ENCODE measurements at places on chromosomes 3 and 15. TPM values are rescaled to one million over a fixed set of nuclear protein-coding genes. Genes with fewer than 3 reads are reported as not detected.

MOBP gene
- not detected for total RNA-seq

AP3B2 gene
- 6.6 TPM for total RNA-seq

DNA sequence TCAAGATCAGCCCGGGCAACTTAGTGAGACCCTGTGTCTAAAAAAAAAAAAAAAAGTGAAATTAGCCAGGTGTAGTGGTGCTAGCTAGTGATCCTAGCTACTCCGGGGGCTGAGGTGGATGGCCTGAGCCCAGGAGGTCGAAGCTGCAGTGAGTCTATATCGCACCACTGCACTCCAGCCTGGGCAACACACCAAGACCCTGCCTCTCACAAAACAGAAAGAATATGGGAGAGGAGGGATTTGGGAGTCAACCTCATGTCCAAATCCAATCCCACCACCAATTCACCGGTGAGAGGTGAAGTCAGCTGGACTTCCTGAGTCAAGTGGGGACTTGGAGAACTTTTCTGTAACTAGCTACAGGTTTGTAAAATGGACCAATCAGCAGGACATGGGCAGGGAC lies 80.5 kb upstream of the MFGE8 start:
- no peaks in the 10 kb centered on the region for H3K27me3 ChIP-seq
- no peak overlapping the region for H3K4me3 ChIP-seq
- DNase-seq: no peak
- H3K27ac ChIP-seq: no peak overlapping the region
- no peaks in the 10 kb centered on the region for H3K4me1 ChIP-seq

DNA sequence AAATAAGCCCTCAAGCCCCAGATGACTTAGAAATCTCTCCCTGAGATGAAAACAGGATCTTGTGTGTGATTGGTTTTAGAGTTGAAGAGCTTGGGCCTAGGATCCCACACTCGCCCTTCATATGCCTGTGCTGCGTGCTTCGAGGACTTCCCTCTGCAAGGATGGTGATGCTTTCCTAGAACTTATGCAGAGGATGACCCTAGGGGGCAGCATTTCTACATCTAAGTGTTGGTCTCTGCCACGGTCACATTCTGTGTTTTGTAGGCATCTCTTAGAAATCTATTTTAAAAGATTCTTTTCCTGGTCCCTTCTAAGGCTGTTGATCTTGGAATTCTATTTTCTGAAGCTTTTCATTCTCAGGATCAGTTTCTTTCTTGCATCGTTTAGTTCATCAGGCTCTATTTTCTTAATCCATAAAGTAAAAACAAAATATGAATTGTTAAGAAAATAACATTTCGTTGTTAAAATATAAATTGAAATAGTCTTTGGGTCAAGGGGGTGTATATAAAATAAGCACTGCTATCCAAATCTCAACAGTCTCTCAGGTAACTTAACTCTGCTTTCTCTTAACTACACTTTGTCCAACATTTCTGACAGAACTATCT lies 45.7 kb downstream of the WDR76 start:
- H3K36me3 ChIP-seq: no peaks in the 10 kb centered on the region
- no peaks in the 10 kb centered on the region for H3K4me1 ChIP-seq
- H3K27me3 ChIP-seq: no peaks in the 10 kb centered on the region
- no peak overlapping the region for H3K4me3 ChIP-seq

GRCh38 chr3:188042466-188042865 lies 111.5 kb upstream of the LPP start:
- H3K4me3 ChIP-seq: no peak overlapping the region
- DNase-seq: no peak
- peaks cover 9% of the 10 kb centered on the region for H3K4me1 ChIP-seq
- no peaks in the 10 kb centered on the region for H3K27me3 ChIP-seq
- H3K36me3 ChIP-seq: no peaks in the 10 kb centered on the region

KNL1 gene
- not detected for total RNA-seq

CPN2 gene
- not detected for total RNA-seq

GRCh38 chr15:50803479-50804180 lies 38.1 kb upstream of the SPPL2A start:
- H3K27me3 ChIP-seq: no peaks in the 10 kb centered on the region
- H3K4me1 ChIP-seq: peaks cover 7% of the 10 kb centered on the region
- no peaks in the 10 kb centered on the region for H3K36me3 ChIP-seq
- no peak for DNase-seq

Measured in body of pancreas (tissue), 4 donors.